Dermis blood vessel endothelial cell (primary cell): ENCODE measurements at places on chromosomes 12 and 14.

DNA sequence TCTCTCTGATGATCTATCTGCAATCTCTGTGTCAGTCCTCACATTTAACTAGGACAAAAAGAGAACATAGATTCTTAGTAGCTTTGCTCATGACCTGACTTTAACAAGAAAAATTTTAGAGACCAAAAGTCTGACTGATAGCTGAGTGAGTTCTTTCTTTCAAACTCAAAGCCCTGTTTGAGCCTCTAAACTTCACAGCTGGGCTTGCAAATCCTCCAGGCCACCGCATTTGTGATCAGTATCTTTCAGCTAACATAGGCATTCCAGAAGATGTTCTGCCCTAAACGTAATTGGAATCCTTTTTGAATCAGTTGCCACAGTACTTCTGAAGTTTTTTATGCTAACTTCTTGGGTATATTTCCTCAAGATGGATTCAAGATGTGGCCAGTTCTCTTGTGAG, 459.0 kb downstream of the DPF3 start:
- DNase-seq: no peak

DNA sequence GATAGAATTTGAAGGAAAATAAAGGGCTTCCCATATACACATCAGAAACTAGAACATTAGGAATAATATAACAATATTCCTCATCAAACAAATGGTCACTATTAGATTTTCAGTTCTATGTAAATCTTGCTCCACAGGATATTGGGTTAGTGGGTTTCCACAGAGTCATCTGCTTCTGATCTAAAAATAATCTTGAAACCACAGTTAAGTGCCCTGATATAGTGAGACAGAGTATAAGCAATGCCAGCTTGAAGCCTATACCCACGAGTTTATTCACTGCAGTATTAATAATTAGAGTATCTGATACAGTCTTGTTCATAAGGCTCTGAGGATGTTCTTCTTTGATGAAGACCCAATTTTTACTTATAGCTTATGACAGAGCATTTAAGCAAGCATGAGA, 74.5 kb upstream of the ATF7IP start:
- DNase-seq: no peak

DNA sequence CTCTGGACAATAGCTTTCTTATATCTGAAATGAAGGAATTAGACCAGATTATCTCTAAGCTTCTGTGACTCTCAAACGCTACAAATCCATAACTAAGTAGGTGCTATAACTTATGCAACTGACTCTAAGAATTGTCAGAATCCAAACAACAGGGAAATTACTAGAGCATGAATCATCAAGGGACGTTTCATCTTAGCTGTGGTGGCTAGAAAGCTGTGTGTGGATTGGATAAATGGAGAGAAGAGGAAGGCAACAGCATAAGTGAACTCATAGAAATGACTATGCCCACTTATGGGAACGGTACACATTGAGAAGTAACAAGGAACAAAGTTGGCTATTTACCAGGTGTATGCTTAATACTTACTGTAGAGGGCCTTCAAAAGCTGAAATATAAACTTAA, 96.0 kb upstream of the NEDD1 start:
- peak; percentile 91 for DNase-seq

DNA sequence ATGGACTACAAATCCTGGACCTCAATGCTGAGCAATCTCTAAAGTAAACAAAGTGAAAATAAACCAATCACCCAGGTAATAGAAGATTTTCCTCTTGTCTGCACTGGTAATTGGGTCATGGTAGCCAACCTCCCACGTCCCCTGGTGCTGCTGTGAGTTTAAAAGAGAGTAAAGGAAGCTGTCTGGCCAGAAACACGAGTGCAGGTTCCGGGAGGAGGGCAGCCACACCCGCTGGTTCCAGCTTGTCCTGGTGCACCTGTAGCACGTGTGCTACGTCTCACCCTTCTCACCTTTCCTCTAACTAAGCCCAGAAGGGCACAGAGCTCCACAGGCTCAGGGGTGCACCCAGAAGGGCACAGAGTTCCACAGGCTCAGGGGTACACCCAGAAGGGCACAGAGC, 5.4 kb downstream of the CRACR2A start:
- no peak for DNase-seq

- DNase-seq: no peak
These were observed 101.0 kb upstream of the KITLG start for GRCh38 chr12:88681271-88681670.

DNA sequence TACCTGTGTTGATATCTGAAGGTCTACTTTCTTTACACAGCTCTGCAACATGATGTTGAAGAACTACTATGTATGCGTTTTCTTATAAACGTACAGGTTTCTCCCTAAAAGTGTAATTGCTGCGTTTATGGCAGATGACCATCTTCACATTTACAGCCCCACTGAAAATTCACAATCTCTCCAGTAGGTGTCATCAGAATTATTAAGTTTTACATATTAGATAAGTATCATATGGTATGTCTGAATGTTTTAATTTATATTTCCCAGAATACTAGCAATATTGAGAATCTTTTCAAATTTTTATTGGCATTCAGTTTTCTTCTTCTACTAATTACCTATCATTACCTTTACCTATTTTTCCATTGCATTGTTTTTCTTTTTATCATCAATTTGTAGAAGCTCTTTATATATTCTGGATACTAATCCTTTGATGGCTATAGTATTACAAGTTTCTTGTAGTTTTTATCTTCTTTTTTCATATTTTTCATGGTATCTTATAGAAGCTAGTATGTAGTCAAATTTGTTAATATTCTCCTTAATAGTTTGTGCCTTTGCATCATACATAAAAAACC, 123.5 kb downstream of the CAPZA3 start:
- DNase-seq: peak; percentile 60

GRCh38 chr14:61031026-61031425, 50.0 kb downstream of the SLC38A6 start:
- DNase-seq: no peak

- DNase-seq: peak; percentile 85
These were observed 3.6 kb downstream of the ZNF839 start for GRCh38 chr14:102323102-102323501.

- no peak for DNase-seq
These were observed 25.9 kb upstream of the SRP54 start for GRCh38 chr14:34956931-34957330.

- DNase-seq: no peak
These were observed 71.4 kb downstream of the SLC15A4 start for GRCh38 chr12:128752386-128752785.

DNA sequence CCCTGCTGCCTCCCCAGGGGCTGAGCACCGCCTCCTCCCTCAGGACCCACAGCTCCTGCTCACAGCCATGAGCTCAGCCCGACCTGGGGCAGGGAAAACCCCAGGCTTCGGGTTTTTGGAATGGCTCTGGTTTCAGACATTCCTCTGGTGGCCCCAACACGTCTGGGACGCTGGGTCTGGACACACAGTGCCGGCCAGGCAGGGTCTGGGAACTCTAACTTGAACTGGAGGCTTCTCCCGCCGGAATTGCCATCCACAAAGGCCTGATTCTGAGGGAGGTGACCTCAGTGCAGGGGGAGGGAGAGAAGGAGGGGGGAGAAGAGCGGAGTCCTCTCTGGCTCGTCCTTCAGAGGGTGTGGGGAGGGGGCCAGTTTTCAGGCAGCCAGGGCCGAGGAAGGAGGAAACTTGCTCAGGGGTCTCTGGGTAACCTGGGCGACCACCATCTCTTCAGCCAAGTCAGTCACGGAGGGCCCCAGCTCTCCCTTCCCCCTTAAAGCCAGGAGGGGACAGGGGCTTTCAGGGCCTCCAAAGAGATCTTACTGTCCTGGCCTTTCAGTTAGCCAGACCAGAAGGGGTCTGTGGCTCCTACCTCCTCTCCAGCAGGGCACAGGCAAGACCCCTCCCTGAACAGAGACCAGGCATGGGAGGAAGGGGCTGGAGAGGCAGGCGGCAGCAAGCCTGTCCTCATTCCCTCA, 19.4 kb downstream of the NCKAP5L start:
- DNase-seq: no peak

GRCh38 chr14:78130356-78130755, 39.8 kb upstream of the NRXN3 start:
- DNase-seq: no peak

DNA sequence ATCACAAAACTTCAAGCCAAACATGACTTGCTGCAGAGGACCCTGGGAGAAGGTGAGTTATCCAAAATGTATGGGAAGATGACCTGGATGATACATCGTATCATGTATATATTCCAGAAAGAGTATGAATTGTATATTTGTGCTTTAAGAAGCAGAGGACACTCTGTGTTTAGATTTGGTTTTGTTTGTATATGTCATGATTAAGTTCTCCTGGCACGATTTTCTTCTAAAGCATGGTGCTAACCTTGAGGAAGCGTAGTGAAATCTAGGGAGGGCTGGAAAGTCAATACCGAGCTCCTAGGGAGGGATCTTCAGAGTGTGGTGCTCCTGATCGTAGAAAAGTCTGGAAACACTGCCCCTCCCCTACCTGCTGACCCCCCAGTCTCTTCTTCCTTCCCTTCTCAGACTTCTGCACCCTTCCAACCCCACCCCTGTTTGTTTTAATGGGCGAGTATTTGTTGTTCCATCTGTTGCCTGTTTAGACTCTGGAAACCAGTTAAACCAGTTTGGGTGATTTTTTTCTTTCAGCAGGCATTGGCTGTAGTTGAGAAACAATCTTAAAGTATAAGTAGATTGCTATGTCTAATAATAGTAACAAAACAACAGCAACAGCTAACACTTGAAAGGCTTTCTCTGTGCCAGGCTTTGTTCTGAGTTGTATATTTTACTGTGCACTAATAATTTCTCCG, 141.6 kb downstream of the KICS2 start:
- no peak for DNase-seq

DNA sequence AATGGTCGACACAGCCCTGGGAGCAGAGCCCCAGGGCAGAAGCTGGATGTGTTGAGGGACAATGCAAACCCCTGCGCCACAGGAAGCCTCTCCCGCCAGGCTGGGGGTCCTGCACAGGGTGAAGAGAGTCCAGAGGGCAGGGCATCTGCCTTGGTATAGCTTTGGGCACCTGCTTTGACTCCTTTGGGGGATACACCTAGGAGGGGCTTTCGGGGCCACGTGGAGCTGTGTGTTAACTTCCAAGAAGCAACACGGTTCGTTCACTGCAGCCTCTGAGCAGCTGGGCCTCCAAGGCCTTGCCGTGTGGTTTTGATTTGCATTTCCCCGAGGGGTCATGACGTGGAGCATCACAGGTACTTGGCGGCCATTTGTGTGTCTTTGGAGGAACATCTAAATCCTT, 5.8 kb upstream of the PUS1 start:
- no peak for DNase-seq

GRCh38 chr14:102749393-102750305, 27.6 kb upstream of the TRAF3 start:
- no peak for DNase-seq

- DNase-seq: no peak
These were observed 1031.3 kb downstream of the FSCB start for GRCh38 chr14:43475757-43476156.

DNA sequence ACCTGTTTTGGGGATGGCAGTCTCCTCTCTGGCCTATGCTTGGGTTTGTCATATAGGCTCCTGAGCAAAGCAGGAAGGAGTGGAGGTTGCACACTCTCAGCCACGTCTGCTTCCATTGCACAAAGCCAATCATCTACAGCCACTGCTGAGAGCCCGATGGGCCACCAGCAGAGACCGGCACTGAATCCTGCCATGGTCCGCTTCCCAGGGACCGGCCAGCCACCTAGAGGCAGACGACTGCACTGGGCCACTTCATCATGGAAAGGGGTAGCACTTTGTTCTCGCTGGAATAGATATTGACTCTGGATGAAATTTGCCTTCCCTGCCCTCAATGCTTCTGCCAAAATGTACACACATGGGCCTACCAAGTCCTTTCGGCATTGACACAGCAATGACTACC, 22.3 kb downstream of the DLK1 start:
- no peak for DNase-seq

DNA sequence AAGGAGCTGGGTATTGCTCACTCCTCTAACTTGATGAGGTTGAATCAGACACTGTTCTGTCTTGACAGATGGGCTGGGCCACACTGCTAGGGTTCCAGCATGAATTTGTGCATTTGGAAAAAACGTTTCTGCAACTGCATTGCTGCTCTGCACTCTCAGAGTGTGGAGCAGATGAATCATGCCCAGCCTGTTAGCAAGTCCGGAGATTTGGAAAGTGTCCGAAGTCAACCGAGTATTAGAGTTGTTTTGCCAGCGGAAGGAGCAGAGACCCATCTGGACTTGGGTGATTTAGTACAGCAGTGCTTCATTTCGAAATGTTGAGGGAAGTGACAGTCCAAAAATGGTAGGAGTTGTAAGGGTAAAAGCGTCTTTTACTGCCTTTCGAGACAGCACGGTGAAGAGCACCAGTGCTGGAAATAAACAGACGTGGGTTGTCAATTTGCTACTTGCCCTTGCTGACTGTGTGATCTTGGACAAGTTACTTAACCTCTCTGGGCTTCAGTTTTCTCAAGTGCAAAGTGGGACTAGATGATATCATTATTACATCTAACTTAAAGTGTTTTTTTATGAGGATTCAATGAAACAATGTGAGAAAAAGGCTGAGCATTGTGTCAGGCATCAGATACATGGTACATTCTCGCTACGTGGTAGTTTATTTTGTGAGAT, 139.5 kb downstream of the CHST11 start:
- no peak for DNase-seq

GRCh38 chr12:49893753-49894750, 9.6 kb downstream of the FAIM2 start:
- DNase-seq: peak; percentile 55

DNA sequence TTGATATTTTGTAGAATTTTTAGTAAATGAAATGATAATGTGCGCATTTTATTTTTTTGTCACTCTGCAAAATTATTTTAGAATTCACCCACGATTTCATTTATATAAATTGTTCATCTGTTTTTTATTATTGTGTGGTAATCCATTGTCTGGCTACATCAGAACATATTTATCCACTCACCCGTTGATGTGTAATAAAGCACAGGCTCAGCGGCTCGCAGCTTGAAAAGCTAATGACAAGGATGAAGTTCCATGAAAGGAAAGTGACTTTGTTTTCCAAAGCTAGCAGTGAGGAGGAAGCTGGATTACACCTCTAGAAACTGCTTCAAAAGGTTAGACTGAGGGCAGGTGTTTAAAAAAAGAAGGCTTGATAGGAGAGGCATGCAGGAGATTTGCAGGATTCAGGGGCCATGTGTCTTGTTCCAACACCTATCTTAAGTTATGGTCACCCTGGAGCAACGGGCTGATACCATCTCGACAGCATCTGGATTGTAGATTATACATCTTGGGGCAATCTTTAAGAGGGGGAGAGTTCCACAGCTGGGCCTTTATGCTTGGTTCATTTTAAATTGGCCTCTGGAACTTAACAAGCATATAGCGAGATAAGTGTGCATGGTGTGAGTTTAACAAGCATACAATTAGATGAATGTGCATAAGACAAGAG, 194.1 kb downstream of the TMTC3 start:
- no peak for DNase-seq

DNA sequence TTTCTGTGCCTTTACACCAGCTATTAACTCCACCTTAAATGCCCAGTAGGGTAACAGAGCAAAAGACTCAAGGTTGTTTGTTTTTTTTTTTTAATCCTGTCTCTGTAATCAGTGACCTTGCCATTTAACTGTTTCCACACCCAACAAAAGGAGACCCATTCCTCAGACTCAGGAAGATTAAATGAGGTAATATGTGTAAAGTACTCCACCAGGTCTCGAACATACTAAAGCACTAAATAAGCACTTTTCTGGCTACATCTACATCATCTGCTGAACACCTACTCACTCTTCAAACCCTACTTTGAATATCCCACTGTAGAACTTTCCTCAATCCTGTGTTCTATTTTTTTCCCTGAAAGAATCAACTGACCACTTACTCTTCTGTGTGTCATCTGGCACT, 4.1 kb downstream of the SLC2A13 start:
- DNase-seq: no peak
